T-helper 17 cell (primary cell): ENCODE measurements at places on chromosomes 13 and 19. TPM values are rescaled to one million over a fixed set of nuclear protein-coding genes. Genes with fewer than 3 reads are reported as not detected.

The IQCN gene
- 21.9 TPM for total RNA-seq

DNA sequence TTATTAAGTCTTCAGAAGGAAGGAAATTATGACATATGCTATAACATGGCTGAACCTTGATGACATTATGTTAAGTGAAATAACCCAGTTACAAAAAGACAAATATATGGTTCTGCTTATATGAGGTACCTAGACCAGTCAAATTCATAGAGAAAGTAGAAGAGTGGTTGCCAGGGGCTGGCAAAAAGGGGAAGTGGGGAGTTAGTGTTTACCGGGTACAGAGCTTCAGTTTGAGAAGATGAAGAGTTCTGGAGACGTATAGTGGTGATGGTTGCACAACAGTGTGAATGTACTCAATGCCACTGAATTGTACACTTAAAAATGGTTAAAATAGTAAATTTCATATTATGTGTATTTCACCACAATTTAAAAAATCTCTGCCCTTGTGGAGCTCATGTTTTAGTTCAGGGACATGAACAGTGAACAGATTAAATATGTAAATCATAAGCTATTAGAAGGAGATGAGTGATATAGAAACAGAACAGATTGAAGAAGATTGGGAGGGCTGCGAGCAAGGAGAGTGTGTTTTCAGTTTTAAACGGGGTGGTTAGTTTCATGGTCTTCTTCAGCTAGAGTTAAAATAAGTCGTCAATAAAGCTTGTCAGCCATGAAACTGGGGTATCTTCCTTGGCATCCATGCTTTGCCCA is 355.2 kb downstream of the KCNRG start:
- no peaks in the 10 kb centered on the region for H3K27me3 ChIP-seq
- H3K4me1 ChIP-seq = peaks cover 26% of the 10 kb centered on the region
- DNase-seq = no peak
- H3K4me3 ChIP-seq = no peak overlapping the region
- no peaks in the 10 kb centered on the region for H3K36me3 ChIP-seq

DNA sequence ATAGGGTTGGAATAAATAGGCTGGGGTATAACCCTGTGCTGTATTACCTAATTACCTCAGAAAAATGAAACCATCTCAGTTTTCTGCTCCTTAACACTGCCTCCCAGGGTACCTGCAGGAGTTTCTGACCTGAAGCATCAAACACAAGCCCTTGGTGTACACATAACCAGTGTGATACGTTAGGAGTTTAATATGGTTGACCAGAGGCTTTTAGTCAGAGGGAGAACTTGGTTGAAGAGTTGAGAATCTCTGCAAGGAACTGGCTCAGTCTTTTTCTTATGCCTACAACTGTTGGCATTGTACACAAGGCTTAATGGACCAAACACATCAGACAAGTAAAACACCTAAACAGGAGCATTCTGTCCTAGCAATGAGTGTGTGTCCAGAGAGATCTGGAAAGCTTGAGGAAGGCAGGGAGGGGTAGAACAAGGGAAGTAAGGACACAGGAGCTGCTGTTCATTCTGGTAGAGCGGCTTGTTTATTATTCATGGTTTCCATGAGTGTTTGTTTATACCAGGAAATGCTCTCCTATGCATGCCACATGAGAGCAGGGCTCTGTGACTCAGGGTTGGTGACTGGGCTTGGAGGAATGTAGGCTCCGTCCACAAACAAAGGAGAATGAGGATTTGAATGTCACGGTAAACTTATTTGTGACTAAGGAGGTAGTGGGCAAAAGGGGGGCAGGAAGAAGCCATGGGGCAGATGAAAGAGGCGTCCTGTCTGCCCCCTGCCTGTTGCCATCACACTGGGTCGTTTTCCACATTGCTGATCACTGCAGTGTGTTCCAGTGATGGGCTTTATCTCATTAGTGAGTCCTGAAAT is 11.9 kb upstream of the SPATA13 start:
- H3K27me3 ChIP-seq = peaks cover 58% of the 10 kb centered on the region
- DNase-seq = no peak
- no peak overlapping the region for H3K4me3 ChIP-seq
- H3K27ac ChIP-seq = no peak overlapping the region
- peaks cover 5% of the 10 kb centered on the region for H3K4me1 ChIP-seq
- peaks cover 9% of the 10 kb centered on the region for H3K36me3 ChIP-seq

DNA sequence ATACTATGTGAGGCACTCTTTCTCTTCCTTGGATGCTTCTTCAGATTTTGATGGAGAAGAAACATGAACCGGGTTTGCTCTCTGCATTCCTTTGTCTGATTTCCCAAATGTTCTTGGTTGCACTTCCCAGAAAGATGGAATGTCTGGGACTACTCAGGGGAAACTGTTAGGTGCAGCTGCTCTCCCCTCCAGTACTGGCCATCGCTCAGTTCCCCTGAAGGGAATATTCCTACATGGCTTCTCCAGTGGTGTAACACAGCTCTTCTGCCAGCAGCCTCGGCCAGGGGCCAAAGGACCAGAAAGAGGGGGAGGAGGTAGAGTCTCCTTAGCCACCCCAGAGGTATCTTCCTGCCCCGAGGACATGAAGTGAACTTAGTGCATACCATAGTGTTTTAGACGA is 33.5 kb upstream of the SPRY2 start:
- no peaks in the 10 kb centered on the region for H3K4me1 ChIP-seq
- H3K4me3 ChIP-seq = no peak overlapping the region
- no peaks in the 10 kb centered on the region for H3K36me3 ChIP-seq

GRCh38 chr19:48635263-48635965 is 1.8 kb downstream of the DBP start:
- no peaks in the 10 kb centered on the region for H3K27me3 ChIP-seq
- peak; percentile 72 for DNase-seq
- peaks cover 41% of the 10 kb centered on the region for H3K4me1 ChIP-seq
- peaks cover 3% of the 10 kb centered on the region for H3K36me3 ChIP-seq
- peak overlapping the region; percentile 97 for H3K27ac ChIP-seq
